SHP77 treated with DMSO at 0.1 percent for 48 hours (cell line): ENCODE measurements at places on chromosomes 4 and X.

GRCh38 chrX:28997706-28998463 is 410.6 kb downstream of the IL1RAPL1 start:
- no peak for DNase-seq

DNA sequence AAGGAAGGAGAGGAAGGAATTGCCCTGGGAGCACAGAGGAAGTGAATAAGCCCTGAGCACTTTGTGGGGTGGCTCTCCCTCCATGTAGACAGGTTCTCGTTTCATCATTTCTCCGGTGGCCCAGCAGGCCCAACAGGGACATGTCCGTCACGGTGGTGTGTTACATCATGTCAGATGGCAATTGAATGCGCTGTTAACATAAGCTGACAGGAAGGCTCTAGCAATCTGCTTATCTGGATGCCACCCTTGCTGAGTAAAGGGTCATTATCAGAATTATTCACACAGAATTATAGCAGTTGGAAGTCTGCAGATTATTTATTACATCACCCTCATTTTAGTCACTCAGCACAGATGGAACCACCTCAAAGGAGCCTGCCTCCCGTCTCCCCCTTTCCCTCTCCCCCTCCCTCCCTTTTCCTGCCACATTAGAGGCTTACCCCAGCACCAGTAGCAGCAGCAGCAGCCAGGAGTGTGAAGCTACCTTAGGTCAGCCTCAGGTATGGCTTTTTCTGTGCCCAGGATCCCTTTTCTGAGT is 124.3 kb upstream of the TRIM2 start:
- DNase-seq: no peak

DNA sequence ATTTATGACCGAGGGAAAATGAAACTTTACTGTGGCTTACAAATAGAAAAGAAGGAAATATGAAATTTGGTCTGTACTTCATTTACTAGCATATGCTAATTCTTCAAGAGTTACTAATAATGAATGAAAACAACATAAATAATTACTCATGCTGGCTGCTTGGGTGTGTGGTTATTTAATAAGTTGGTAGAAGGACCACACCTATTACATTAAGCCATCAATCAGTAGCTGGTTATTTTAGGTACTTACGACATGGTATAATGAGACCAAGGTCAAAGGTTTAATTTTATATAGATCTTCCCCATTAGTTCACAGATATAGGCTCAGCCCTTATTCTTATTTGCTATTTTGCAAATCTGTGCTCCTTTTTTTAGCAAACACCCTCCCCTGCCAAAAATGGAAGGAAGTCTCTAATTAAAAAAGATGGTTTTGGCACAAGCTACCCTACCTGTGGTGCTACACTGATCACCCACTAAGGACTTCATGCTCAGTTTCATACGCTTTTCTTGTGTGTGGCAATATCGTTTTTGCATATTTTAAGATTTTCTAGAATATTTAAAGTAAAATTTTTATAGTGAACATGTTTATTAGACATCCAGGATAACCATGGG is 14.1 kb downstream of the TMPRSS11D start:
- no peak for DNase-seq

GRCh38 chr4:57661517-57662090 is 551.4 kb upstream of the IGFBP7 start:
- DNase-seq: no peak

DNA sequence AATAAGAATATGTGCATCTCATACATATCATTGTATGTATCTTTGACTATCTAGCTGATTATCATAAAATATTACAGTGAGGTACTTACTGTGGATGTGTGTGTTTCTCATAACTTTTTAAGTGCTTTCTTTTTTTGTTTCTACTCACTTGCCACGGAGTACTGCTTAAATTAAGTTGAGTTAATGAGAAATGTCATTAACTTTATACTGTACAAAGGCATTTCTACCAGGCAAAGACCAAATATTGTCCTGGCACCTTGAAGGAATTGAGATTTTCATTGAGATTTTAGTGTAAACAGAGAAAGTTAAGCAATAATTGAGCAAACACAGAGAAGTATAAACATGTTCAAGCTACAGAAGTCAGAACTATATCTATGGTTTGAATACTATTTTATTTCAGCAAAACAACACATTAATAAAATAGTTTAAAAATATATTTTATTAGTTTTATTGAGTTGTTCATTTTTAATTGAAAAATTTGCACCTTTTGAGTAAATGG is 1750.0 kb downstream of the PCDH7 start:
- DNase-seq: no peak

DNA sequence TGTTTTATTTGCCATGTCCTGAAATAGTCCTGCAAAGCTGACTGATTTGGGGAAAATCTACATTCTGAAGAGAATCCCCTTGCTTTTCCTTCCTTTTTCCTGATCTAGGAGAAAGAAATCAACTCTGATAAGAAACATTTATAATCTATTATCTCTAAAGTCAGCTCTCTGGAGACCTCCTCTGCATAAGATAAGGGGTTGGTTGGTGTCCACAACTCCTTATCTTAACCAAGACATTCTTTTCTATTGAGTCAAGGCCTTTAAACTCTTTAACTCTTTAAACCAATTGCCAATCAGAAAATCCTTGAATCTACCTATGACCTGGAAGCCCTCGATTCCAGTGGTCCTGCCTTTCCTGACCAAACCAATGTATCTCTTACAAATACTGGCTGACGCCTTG is 373.6 kb upstream of the RASGEF1B start:
- DNase-seq: no peak

GRCh38 chr4:158496030-158496741 is 25.5 kb upstream of the RXFP1 start:
- DNase-seq: no peak

GRCh38 chrX:152884171-152884570 is 13.7 kb upstream of the ZNF185 start:
- DNase-seq: no peak
